Activated CD4-positive, alpha-beta T cell treated with anti-CD3 and anti-CD28 coated beads, Interleukin-2, amount 10 ng/mL, durations not matched to agents 24 days and 14 days (primary cell): ENCODE measurements at places on chromosomes 5 and 9.

- no peak for DNase-seq
Measured at GRCh38 chr5:14438195-14438606, 143.4 kb upstream of the OTULINL start.

DNA sequence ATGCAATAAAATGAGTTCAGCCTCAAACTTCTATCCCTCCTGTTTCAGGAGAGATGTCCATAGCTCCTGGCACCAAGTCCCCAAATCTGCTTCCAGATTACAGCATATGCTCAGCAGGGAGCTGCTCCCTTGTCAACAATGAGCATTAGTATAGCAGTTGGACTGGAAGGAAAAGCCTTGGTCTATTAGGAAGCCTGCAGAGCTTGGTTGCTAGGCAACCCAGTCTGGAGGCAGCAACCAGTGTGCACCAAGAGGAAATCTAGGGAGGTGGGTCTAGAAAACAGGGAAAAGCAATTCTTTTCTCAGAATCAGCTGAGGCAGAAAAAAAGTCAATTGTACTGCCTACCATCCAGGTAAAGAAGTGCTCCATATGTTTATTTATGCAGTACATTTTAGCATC is 229.5 kb upstream of the NMUR2 start:
- DNase-seq: no peak

DNA sequence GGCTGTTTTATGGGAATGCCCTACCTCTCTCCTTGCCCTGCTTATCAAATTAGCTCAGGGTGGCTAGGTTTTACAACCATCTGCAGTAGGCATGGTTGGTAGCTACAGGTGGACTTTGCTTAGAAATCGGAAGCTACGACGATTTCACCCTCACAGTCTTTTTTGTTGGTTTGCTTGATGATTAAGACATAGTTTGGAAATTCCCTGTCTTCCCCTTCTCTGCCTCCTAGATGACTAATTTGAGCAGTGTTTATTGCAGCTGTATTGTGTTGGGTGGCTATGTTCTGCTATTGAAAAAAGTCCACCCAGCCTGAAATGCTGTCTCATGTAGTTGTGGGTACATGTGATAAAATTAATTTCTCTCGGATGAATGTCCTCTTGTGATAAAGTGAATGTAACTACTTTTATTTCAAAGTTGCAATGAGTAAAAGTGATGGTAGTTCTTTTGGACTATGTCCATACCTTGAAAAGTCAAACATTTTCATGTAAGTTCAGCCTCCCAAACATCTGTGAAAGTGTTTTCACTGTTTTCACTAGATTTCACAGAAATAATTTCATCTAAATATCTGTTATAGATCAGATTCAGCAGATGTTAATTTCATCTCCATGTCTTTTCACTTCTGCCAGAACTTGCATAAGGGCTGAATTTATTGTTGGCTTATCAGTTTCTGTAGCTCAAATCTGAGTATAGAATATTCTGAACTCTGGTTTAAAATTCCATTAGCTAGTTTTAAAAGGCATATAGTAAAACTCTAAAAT is 37.3 kb upstream of the FYB1 start:
- peak; percentile 73 for DNase-seq

GRCh38 chr9:29657821-29658220 is 2084.5 kb upstream of the C9orf72 start:
- no peak for DNase-seq

DNA sequence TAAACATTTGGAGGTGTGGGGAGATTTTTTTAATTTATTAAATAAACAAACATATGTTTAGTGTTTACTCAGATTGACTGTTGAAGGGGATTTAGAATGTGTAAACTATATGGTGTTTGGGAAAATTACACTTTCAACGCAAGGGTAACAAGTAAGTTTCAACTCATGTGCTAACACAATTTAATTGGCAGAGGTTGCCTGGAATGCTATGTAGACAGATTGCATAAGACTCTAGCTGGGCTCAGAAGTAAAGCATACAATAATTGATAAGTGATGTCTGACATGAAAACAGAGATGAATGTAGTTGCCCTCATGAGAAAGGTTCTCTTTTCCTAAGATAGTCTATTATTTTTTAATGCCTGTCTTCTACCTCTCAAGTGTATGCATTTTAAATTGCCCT is 617.4 kb downstream of the KCTD16 start:
- no peak for DNase-seq

GRCh38 chr9:132003319-132003704 is 76.4 kb downstream of the MED27 start:
- DNase-seq: no peak

GRCh38 chr9:110123341-110124095 is 84.4 kb downstream of the C9orf152 start:
- no peak for DNase-seq

- peak; percentile 31 for DNase-seq
Measured at GRCh38 chr9:32371279-32371678, 13.2 kb upstream of the ACO1 start.

DNA sequence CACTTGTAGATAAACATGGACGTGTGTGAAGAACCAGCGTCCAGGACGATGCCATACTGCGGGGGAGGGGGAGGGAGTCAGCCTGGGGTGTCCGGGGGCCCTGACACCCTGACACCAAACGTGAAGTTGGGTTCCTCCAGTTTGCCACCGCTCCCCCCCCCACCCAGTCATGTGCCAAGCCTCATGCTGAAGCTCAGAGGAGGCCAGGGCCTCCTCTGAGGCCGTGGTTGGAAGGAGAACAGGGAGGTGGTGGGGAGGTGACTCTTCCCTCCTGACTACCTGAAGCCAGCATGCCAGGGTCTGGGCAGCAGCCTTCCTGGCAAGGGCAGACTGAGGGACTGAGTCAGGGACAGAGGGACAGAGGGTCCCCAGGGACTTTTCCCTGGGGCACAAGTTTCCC is 1.6 kb downstream of the ENTPD2 start:
- DNase-seq: no peak

DNA sequence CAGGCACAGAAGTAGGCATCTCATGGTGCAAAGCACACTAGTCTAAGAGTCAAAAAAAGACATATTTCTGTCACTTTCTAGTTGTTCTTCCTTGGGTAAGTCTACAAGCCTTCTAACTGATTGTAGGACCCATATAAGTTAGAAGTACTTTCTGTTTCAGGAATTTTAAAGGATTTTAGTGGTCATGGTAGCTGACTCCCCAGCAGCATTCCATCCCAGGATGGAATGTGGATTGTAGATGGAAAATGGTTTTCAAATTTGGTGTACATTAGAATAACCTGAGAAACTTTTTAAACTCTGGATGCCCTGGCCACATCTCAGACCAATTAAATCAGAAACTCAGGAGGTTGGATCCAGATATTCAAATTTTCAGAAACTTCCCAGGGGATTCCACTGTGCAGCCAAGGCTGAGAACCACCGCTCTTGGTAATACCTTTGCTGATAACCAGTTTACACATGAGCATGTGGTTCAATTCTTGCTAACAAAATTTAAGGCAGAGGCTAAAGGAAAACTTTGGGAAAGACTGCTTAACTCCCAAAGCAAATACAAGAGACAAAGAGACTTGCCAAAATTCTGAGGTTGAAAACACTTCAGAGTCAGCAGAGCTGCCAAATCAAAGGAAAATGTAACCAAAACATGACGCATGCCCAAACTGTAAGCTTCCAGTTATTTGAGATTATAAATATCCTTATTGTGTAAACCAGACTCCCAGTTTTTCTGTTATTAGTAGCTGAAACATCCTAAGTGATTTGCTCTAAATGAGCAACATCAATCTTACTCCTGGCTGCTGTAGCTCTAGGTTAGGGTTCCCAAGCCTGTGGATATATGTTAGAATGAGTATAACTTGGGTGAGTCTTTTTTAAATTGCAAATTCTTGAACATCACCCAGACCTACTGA is 145.4 kb upstream of the MTAP start:
- DNase-seq: no peak

GRCh38 chr9:26955222-26955903 is 849 bp upstream of the IFT74 start:
- peak; percentile 64 for DNase-seq

- DNase-seq: peak; percentile 86
Measured at GRCh38 chr9:69168709-69169217, 5.3 kb upstream of the TJP2 start.

DNA sequence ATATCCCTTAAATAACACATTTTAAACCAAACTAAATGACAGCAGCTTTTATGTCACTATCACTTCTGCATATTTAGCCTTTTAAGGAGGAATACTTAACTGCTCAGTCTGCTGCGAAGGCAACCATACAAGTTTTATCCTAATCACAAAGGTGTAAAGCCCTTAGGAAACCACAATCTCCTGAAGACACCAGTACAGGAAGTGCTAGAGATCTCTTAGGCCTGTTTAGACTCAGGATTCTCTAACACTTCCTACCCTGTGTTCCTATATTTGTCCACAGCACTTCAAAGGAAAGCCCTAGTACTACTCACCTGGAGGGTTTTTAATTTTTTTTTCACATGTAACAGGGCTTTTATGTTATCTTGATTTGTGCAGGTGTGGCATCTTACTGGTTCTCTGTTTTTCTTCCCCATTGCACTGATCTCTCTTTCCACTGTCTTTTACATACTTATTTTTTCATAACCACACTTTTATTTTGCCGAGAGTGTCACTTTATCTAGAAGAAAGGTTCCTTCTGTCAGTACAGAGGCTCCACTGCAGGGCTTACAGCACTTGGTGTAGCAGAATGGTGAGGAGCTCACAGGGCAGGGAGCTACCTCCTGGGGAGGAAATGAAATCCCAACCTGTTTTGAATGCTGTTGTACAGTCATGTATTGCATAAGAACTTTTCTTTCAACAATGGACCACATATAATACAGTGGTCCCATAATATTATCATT is 1060.6 kb upstream of the ACO1 start:
- peak; percentile 57 for DNase-seq

DNA sequence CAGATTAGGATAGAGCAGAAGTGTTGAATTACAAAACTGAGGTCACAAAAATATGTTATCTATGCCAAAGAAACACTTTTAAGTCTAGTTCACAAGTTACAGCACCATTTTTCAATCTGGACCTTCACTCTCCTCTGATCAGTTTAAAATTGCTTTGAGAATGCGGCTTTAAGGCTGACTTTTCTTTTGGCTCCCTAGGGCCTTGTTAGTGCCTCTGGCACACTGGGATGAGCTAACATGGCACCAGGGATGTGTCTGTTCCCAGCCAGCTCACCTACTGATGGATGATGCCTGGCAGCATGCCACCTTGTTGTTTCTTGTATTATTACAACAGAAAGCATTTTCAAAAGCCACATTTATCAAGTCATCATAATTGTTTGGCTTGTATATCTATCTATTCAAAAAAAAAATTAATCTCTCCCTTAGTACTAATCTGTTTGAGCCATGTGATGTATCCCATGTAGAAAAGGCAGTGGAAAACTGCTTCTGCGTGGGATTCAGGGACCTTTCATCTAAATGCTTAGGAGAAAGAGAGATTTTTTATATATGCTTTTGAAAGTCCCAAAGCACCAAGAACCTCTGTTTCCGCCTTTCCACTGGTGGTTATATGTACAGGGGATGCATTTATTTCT is 46.6 kb downstream of the ADAMTSL1 start:
- DNase-seq: no peak

GRCh38 chr5:74552101-74552500 is 88.4 kb downstream of the ENC1 start:
- no peak for DNase-seq
